ENCODE measurements at places on chromosomes 6 and 20.
A peak's percentile ranks its signal among the peaks of the same experiment; 100 is the strongest.

DNA sequence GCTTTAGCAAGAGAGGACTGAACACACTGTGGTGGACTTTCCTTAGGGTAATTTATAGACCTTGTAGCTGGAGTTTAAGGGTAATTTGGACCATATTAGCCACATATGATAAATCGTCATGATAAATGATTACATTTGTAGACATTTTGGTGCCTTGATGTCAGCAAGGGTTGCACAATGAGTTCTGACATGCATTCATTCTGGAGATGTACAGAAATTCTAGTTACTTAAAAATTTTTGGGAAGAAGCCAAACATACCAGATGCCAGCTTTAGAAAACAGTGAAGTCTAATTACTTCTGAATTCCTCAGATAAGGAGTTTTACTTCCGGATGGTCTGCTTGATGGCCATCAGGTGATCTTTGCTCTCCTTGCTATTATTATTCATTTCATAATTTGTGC is 653.1 kb downstream of the TBC1D32 start:
- DNase-seq: no peak

GRCh38 chr6:13694562-13694961 is 17.1 kb downstream of the RANBP9 start:
- DNase-seq: no peak

DNA sequence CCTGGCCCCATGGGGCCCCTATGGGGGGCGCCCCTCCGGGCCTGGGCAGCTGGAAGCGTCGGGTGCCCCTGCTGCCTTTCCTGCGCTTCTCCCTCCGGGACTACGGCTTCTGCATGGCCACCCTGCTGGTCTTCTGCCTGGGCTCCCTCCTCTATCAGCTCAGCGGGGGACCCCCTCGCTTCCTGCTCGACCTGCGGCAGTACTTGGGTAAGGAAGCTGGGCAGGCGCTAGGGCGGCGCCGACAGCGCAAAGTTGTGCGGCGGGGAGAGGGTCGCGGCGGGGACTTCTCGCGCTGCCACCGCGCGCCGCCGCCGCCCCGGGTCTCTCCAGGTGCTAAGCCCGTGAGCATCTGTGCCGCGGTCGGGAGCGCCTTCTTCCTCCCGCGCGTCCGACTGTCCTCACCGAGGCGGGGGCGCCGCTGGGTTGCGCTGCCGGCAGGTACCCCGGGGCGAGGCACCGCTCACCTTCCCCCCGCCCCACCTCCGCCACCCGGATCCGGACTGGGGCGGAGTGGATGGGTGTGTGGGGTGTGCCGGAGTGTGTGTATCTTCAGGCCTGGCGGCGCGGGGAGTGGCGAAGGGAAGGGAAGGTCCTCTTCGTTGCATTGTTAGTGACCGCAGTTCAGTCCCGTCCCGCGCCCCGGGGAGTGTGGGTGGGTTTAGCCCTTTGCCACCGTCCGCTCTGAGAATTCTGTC is 788 bp downstream of the UST start:
- DNase-seq: no peak

DNA sequence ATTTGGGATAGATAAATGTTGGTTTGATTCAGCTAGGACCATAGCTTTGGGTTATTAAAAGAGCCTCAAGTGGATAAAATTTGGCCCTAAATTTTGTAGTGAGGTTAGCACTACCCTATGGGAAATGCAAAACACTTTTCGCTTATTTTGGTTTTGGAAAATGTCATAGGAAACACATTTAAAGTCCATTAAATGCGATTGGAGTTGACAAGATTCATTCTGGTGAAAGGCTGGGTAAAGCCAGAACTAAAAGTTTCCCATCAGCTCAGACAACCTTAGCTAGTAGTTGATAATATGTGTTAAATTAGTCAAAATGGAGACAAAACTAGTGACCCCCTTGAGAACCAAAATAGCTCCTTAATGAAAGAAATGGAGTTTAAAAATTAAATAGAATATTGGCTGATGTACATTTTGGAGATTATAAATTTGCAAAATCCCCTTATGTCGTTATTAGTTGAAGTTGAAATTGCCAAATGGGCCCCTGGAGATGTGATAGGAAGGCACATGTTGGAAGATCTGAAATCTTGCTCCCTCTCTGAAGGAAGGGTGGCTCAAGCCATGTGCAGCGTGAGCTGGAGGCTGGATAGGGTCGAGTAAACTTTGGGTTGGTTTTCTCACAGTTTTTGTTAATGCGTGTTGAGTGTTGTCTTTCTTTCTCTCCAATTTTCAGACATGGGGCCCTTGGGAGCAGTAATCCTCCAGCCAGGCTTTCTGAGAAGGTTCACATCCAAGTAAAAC is 72.8 kb downstream of the CD83 start:
- DNase-seq: no peak

DNA sequence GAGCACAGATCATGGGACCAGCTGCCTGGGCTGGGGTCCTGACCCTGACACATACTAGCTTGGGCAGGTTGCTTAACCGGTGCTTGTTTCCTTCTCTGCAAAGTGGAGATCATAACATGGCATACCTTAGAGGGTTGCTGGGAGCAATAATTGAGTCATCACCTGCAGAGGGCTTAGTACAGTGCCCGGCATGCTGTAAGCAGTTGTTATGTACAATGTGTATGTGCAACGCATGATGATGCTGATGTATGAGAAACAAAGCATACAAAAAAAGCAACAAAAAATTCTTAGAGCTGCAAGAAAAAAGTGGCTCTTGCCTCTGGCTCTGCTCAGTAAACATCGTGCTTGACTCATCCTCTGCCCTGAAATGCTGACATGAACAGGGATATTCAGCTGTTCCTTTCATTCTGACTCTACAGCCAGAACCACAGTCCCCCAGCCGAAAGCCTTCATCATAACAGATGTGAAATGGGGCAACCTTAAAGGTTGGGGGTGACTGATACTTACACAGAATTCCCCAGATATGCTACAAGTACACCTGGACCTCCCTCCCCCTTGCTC is 91.7 kb downstream of the CLIC5 start:
- peak; percentile 19 for DNase-seq

DNA sequence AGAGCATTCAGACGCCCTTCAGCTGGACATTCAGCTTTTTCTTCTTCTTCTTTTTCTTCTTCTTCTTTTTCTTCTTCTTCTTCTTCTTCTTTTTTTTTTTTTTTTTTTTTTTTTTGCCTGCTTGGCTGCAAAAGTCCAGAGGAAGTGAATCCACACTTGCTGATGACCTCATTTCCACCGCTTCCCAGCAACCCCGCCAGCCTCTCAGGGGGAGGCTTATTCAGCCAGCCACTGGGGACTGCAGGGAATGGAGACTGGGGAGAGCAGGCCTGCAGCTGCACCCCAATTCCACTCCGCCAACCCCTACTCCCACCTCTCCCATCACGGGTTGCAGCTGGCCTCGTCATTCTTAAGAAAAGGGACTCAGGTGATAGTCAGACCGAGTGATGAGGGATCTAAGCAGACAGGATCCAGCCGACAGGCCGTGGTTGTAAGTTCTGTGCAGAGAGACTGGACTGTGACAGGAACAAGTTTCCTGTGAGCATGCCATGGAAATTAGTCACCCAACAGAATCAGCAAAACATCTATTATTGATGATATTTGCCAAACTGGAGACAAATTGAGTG is 59.0 kb upstream of the QKI start:
- no peak for DNase-seq

- DNase-seq: no peak
Observed at GRCh38 chr6:35061651-35062410, 79.3 kb downstream of the TCP11 start.

- DNase-seq: no peak
Observed at GRCh38 chr6:157075549-157076450, 247.5 kb downstream of the TMEM242 start.

GRCh38 chr20:63409066-63409833 is 48.1 kb upstream of the CHRNA4 start:
- no peak for DNase-seq

DNA sequence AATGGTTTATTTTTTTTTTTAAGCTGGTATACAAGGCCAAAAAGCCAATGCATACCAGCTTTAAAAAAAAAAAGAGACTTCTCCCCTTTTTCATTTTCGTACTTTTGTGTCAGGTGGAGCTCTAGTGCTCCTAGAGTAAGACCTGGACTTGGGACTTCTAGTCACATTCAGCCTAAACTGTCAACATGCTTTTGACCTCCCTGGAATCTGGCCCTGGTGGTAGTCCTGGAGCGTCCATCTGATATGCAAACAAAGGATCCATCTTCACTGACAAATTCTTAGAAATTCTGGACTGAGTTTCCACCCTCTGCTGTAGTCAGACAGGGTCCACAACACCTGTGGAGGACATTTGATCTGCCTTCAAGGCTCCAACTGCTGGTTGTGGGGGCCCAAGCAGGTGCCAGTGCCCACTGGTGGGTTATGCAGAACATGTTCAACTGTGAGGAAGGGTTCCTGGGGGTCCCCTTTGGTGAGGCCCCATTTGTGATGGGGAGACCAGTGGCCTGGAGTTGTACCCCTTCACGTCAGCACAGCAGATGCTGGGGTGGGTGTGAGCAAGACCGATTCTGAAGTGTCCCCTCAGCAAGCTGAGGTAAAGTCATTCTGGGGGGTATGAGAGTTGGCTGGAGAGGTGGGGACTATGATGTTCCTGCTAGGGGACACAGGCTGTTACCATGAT is 12.6 kb upstream of the PCMTD2 start:
- no peak for DNase-seq

DNA sequence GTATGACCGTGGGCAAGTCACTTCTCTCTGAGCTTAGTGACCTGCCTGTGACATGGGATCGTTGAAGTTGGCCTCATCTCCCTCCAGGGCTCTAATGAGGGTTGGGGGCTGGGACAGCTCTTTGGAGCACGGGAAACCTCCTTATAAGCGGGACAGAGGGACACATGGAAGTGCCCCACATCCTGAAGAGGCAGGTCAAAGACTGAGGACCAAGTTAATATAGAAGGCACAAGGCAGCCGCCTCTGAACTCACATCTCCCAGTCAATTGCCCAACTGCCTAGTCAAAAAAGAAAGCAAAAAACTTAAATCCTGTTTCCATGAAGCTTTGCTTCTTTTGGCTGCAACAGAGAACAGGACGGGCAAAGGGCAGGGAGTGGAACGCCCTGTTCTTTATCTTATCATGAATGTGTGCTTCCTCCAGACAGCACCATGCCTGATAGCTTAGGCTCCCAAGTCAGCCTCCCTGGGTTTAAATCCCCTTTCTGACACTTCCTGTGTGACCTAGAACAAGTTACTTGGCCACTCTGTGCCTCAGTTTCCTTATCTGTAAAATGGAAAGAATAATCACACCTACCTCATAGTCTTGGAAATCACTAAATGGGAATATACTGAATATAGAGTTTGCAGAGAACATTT is 27.1 kb downstream of the LBP start:
- DNase-seq: no peak

GRCh38 chr6:139114746-139115145 is 20.1 kb upstream of the HECA start:
- DNase-seq: no peak

DNA sequence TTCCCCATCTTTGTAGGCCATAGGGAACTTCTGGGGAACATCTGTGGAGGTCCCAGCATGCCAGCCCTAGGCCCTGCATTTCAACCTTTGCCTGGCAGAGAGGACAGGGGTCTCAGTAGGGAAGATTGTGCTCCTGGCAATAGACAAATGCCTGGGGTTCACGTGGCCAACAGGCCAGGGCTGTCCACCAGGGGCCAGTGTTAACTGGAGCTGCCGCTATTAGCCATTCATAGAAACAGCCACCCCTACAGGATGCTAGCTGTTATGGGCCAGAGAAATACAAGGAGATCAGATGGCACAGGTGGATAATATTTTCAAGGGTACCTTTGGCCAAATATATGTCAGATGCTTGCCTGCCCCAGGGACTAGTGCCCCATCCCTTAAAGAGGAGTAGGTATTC is 932.9 kb downstream of the QKI start:
- DNase-seq: no peak

DNA sequence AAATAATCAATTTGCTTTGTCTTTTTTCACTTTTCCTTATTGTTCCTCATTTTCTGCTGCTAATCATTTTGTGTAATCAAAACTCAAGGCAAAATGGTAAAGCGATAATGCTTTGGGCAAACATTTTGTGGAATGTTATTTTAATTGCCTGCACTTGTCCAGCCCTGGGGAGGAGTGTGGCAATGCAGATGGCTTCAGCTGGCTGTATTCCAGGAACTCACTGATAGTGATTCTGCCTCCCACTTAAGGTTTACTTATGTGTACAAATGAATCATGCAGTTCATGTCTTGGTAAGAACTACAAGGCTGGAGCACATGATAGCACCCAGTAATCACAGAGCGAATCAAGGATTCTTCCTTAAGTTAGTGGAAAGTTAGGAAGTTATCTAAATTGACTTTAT is 107.8 kb downstream of the COL19A1 start:
- no peak for DNase-seq

DNA sequence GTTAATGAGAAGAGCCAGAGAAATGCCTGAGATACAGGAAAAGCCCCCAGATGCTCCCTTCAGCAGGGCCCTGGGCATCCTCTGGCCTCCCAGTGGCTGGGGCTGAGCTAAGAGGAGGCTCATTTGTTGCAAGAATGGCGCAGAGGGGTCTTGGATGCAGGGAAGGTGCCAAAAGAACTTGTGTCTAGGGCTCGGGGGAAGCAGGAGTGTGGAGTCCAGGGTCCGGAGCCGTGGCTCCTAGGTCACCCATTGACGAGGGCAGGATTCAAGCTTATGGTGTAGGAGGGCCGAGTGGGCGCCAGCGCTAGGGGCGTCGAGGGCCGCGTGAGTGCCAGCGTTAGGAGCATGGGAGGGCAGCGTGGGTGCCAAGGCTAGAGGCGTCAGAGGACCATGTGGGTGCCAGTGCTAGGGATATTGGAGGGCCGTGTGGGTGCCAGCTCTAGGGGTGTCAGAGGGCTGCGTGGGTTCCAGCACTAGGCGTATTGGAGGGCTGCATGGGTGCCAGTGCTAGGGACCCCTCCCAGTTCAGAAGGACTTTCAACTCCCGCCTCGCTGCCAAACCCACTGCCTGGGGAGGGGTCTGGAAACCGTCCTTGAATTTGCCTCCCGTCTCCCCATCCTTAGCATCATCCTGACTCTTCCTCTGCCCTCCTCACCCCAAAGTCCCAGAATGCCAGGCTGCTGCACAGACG is 250.5 kb upstream of the AFDN start:
- no peak for DNase-seq

Data from NK-92 treated with Interleukin-12 subunit alpha and Interleukin-12 subunit beta, amount 100 ng/mL, for 24 hours (cell line).